ENCODE measurements at places on chromosomes 1 and 21.

GRCh38 chr1:225733254-225733653 is 44.4 kb upstream of the SRP9 start:
- DNase-seq = no peak

GRCh38 chr1:59169703-59170102 is 127.2 kb upstream of the FGGY start:
- no peak for DNase-seq

GRCh38 chr1:85289848-85290335 is 13.5 kb upstream of the BCL10 start:
- DNase-seq = no peak

- DNase-seq = no peak
These were observed 5.2 kb downstream of the ADAMTS5 start for GRCh38 chr21:26961698-26962097.

DNA sequence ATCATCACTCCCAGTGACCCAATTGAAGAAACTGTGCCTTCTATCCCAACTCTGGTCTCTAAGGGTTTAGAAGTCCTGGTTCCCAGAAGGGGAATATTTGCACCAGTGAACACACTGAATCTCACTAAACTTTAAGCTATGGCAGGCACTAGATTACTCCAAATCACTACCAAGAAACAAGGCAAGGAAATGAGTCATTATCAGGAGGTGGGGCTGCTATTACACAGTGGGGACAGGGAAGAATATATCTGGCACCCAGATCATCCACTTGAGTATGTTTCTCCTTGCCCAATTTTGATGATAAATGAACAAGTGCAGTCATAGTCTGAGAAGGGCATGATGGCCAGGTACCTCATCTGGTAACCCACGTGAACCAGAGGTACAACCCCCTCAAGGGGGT is 7.0 kb downstream of the MRPL9 start:
- no peak for DNase-seq

- DNase-seq = no peak
These were observed 13.6 kb downstream of the IPO9 start for GRCh38 chr1:201842472-201843027.

GRCh38 chr21:15018382-15018781 is 46.4 kb downstream of the NRIP1 start:
- DNase-seq = no peak

GRCh38 chr1:27504588-27505419 is 14.8 kb upstream of the WASF2 start:
- DNase-seq = no peak

DNA sequence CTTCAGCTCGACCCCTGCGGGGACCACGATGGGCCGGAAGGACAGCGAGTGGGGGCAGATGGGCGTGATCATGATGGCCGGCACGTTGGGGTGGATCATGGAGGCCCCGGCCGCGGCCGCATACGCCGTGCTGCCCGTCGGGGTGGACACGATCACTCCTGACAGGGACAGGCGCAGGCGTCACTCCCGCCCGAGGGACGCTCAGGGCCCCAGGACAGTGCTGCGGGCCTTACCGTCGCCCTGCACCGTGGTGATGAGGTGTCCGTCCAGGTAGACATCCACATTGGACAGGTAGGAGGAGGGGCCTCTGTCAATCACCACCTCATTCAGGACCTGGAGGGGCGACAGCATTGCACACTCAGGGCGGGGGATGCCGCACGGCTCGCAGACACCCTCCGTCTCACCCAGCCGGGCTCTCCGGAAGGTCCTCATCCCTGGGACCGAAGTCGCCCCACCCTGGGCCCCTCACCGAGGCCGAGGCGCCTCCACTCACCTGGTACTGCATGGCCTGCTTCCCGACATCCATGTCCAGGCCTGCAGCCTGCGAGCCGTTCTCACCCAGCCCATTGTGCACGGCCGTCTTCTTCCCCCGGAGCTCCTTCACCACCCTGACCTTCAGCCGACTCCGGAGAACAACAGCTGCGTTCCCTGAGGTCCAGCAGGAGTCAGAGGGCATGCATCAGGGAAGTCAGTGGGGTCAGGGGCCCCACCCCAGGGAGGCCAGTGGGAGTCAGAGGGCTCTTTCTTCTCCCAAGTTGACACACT is 24.0 kb downstream of the NADK start:
- DNase-seq = no peak

DNA sequence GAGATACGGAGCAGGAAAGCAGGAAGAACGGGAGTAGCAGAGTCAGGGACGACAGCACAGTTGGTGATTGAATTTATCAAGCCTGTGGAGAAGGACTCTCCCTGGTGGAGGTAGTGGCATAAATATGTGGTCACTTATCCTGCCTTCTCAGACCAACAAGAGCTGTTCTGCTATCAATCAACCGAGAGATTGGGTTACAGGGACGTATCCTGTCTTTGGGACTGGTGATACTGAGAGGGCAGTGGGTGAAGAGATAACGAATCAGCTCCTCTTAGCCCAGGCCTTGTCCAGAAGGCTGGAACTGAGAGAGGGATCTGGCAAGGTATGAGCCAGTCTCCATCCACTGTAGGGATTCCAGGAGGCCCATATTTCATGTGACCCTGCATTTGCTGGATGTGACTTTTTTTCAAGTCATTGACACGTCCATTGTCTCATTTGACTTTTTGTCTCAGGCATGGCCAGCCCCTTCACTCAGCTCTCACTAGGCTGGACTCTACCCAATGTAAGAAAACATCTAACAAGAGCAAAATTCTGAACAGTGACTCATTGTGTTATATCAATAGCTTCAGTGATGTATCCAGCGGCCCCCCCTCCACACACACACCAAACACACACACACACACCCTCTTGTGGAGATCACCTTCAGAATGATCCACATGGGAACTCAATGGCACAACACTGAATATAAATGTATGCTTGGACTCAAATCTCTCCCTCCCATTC is 11.3 kb downstream of the C1orf116 start:
- DNase-seq = no peak

DNA sequence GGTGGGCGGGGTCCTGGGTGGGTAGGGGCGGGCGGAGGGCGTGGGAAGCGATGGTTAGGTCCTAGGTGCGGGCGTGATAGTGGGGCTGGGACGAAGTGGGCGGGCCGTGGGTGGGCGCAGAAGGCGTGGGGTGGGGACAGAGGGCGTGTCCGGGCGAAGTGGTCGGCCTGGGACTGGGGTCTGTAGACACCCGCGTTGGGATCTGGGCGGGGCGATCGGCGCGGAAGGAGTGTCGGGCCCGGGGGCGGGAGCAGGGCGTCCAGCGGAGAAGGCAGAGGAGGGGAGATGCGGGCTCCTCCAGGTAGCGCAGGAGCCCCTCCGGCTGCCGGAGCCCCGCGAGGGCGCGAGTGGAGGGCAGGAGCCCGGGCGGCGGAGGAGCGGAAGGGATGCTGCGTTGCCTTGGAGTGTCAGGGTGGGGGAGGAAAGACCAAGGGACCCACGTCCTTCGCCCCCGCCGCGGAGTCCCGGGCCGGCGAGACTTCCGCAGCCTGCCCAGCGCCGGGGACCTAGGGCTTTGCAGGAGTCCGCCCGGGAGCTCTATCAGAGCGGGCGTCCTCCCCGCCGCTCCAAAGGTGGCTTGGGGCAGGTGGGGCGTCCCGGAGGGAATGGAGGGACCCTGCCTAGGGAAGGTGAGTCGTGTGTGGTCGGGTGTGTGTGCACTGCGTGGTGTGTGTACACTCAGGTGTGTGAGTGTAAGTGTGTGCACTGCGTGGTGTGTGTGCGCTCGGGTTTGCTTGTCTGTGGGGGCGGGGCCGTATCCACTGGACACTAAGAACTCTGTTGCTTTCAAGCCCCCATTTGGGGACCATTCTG is 27.0 kb upstream of the PRSS38 start:
- DNase-seq = no peak

DNA sequence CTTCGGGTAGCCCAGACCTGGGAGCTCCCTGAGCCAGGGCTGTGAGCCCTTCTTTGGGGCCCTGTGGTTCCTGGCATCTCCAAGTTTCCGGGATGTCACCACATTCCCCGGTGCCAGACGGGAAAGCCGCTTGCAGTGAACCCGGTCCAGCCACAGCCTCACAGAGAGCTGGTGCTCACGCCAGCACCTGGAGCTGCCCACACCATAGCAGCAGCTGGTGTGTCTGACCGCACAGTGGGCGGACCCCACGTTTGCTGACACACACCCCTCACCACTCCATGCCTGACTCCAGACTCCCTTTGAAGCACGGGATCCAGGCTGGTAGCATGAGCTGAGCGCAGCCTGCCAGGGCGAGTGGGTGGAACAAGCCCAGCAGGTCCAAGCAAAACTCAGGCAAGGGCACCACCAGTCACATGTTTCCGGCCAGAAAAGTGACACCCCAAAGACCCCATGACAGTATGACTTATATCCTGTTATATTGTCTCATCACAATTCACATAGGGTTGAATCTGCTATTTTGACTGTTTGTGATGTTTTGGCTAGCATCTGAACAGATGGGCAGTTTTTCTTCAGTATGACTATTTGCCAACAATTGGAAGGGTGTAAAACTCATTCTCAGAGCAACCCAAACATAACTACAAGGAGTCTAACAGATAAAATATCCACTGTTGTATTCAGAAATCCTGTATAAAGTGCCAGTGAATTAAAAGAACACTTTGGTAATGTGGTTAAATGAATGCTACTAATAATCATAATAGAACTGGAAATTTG is 285.4 kb downstream of the SMYD3 start:
- DNase-seq = no peak

DNA sequence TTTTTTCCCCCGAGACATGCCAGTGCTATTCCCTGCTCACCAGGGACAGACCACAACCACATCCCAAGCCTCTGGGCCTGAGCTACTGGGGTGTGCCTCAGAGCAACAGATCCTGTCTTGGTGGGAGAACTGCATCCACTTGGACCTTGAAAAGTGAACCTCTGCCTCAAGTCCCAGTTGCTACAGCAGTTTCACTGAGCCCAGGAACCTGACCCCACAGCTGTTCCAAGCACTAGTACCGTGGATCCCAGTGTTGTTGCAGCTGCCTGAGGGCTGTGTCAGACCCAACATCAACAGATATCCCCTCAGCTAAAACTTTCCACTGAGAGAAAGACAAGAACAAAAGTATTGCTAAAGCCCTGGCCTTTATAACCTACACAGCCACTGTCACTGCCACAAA is 373.0 kb downstream of the PLPP3 start:
- no peak for DNase-seq

GRCh38 chr1:43975249-43975961 is 645 bp downstream of the ATP6V0B start:
- DNase-seq = no peak

DNA sequence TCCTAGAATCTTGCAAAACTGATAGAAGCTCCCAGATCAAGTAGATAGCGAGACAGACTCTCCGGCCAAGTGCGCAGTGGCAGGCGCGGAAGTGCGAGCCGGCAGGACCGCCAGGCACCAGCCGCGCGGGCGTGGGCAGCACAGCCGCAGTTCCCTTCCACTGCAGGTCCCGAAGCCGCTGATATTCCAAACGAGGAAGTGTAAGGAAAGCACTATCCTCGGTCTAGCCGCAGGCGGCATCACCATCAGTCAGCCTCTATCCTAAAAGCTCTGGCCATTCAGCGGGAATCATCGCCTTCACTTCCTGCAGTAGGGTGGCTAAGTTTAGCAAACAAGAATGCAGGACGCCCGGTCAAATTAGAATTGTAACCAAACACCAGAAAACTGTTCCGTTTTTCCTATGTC is 710 bp downstream of the GLRX2 start:
- no peak for DNase-seq

DNA sequence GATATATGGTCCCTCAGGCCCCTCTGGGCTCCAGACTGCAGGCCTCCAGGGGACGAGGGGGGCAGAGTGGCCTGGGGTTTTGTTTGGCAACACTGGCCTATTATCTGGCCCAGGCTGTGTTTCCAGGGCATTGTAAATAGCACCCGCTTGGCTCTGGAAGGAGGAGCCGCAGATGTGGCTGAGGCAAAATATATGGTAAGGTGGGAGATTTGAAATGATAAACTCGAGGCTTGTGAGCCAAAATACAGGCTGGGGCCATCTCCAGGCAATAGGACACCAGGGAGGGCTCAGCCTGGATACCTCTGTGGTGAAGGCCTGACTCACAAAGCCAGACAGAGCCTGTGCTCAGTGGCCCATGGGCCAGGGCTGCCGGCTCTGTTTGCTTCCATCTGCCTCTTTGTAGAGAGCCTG is 14.0 kb downstream of the NAV1 start:
- DNase-seq = no peak

- DNase-seq = no peak
These were observed 122.7 kb downstream of the IGSF21 start for GRCh38 chr1:18230321-18230720.

DNA sequence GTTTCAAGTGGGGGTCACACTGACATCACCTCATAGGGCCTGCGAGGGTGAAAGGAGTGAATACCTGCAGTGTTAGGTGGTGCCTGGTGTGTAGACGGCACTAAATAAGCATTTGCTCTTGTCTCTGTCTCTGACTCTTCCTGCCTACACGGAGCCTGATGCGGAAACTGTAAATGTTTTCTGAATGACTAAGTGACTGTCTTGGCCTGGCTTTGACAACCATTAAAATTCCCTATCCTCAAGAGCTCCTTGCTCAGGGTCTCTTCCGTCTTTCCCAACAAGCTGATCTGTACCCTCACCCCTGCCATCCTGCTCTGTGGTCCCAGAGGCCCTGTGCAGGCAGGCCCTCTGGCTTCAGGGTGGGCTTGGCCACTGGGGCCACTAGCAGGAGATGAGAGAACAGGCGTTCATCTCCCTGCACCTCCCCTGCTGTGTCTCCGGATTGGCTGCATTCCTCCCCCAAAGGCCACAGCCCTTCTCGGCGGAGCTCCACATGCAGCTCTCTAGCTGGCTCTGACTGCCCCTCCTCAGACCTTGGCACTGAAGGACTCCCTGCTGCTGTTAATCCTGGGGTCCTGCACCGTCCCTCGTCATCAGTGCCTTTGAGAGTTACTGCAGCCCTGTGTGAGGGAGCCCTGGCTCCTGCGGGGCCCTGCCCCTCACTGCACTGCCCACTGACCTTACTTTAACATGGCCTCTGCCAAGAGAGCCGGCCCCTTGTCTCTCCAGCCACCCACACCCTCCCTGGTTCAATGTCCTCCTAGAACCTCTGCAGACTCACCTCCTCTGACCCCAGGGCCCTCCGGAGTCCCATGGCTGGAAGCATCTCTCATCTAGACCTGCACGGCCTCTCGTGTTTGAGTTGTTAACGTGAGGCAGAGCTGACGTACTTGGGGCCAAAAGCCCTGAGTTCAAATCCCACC is 211.1 kb downstream of the MATN1 start:
- DNase-seq = peak; percentile 25

GRCh38 chr1:165496501-165496900 is 47.3 kb upstream of the LRRC52 start:
- DNase-seq = no peak

DNA sequence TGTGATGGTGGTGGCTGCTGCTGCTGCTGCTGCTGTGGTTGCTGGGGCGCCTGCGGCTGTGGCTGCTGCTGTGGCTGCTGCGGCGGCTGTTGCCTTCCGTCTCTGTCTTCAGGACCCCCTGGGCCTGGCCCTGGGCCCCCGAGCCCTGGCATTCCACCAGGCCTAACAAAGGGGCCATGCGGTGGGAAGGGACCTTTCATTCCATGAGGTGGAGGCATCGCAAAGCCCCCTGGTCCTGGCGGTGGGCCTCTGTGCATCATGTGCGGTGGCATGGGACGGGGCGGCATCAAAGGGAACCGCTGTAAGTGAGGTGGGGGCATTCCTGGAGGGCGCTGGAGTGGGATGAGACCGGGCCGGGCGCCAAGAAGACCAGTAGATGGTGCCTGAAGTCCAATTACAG is 12.4 kb downstream of the SOD1 start:
- DNase-seq = no peak

All from iPS DF 19.7 (cell line).